ENCODE measurements at places on chromosomes 6 and 20.

DNA sequence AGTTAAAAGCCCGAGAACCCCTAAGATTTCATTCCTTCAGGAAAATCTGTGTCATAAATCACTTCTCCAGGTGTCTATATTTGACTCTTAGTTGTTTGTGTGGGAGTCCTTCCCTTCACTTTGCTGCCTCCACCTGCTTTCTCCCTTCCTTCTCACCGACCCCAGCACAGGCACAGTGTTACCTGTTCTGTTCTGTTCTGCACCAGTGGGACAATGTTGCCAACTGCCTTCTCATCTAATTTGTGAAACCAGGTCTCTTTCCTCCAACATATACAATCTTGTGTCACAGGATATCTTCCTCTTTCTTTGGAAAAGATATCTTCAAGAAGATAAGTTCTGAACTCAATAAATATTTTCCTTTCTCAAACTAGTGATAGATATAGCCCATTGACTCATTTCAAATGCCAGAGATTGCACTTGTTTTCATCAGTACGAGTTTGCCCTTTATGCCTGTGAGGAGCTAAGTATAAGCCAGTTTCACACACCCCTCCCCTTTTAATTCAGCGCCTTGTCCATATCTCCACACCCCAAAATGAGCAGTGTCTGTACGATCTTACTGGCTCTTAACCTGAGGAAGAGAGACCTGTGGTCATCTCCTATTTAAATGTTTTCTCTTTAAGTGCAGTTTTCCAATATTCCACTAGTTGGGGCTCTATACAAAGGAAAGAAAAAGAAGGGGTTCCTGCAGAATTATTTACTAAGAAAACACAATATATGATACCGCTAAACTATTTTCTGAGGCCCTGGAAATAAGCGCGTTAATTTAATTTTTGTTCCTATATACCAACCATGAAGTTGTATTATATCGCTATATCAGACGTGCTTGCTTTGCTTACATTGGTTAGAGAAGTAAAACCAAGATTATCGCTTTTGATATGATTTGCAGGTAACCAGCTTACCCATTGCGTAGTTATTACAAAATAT lies 81.6 kb upstream of the PREP start:
- no peak for DNase-seq

DNA sequence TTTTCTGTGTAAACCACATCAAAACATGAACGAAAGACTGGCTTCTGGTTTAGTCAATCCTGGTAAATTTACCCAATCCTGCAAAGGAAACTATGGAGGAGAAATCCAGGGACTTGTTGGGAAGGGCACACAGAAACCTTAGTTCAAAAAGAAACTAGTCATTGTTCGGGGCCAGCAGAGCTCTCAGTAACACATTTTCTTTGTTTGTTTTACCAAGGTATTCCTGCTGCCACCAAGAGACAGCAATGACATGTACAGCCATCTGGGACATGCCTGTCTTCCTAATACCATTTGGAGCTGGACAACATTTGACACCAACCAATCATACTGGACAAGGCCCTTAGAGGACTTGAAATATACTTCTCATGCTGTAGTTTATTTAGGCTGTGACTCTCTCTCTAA lies 8.3 kb downstream of the OARD1 start:
- no peak for DNase-seq

DNA sequence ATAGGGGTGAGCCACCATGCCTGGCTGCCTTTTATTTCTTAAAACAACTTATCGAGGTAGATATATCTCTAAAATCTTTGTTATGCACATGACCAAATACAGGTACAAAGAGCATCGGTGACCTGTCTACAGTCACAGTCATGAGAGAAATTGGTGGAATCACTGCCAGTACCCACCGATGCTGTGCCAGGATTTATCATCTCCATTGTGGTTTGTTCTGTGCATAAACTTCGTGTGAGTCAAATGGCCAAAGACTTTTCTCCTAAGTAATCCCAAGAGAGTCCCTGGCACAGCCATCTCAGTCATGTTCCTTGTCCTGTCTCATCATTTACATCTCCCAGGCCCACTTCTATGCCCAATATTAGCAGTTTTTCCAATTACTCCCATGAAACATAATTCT lies 9.0 kb downstream of the GSTA3 start:
- DNase-seq, result no peak

- no peak for DNase-seq
Observed at GRCh38 chr6:121794630-121795029, 359.2 kb downstream of the GJA1 start.

DNA sequence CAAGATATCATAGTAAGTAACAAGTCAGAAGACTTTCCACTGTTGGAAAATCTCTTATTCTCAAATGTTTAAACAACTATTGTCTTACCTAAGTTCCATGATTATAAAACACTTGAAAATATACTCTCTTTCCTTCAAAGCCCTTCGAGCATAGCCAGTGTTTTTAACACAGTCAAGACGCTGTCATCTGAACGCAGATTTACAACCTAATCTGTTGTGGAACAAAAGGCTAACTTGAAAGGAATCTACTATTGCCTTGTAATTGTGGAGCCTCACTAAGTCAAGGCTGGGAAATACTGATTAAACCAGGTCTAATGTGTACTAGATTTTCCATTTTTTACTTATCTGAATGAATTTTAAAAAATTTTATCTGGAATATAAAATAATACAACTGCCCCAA lies 205.8 kb downstream of the TRDN start:
- DNase-seq, result no peak

GRCh38 chr6:34837528-34837927 lies 45.6 kb downstream of the BLTP3A start:
- DNase-seq, result no peak

GRCh38 chr6:55666606-55667225 lies 87.7 kb upstream of the HMGCLL1 start:
- no peak for DNase-seq
